ENCODE measurements at places on chromosomes 11 and 22.

DNA sequence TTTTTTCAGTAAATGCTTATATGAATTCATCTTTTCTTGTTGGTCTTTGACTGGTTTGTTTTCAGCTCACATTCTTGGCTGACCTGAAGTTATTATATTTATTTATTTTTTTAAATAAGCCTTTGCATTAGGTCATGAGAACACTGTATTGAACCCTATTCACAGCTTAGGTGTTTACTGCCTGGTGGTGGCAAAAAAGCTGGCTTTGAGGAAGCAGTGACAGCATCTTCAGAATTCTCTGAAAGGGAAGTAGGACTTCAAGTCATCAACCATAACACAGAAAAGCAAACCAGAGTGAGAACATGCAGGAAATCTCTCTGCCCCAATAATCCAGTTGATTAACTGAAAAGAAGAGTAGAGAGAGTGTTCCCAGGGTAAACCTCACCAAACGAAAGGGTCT is 30.3 kb upstream of the MMP13 start:
- DNase-seq, result no peak

GRCh38 chr11:73048446-73048845 is 93.7 kb downstream of the FCHSD2 start:
- DNase-seq, result no peak

GRCh38 chr11:19176629-19177186 is 25.1 kb downstream of the CSRP3 start:
- no peak for DNase-seq

DNA sequence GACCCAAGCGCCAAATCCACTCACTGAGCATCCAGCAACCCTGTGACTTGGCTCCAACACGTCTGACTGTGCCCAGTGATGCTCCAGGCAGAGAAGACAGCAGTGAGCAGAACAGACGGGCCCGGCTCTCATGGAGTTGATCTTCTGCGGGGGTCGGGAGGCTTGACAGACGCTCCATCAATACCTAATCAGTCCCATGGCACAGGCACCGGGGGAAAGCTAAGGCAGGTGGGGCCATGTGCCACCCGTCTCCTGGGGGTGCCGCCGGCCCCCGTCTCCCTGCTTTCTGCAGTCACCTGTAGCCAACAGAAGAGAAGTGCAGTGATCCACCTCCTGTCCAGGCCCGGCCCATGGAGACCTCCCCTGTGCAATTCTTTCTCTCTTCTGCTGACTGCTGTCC is 47.5 kb downstream of the LINC01488 start:
- DNase-seq, result no peak

DNA sequence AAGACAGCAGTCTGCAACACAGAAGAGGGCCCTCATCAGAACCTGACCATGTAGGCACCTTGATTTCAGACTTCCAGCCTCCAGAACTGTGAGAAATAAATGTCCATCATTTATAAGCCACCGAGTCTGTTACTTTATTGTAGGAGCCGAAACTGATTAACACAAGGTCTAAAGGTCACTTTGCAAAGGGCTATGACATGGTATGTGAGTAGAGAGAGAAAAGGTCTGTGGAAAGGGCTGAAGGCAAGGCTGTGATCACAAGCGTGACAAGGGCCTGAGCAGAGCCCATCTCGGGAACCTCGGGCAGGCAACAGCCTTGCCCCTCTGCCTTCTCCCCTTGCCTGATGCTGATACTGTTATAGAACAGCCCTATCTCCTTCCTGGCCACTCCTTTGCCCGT is 73.4 kb upstream of the TEAD1 start:
- DNase-seq, result no peak

DNA sequence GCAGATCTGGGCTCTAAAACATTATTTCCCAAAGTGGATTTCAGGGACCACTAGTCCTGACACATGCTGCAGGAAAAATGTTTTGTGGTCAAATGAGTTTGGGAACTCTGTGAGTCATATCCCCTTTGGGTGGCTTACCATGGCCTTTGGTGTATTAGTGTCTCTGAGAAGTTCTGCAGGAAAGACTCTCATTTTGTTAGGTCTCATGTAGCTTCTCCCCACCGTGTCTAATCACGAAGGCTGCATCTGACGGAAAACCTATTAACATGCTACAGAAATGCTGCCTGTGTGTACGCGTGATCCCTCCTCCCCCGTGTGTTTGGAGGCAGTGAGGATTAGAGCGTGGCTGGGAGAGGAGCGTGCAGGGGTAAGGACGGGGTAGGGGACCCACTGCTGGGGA is 191.7 kb downstream of the ST3GAL4 start:
- no peak for DNase-seq

- DNase-seq, result no peak
These were observed 32.0 kb downstream of the APLP2 start for GRCh38 chr11:130101661-130102060.

DNA sequence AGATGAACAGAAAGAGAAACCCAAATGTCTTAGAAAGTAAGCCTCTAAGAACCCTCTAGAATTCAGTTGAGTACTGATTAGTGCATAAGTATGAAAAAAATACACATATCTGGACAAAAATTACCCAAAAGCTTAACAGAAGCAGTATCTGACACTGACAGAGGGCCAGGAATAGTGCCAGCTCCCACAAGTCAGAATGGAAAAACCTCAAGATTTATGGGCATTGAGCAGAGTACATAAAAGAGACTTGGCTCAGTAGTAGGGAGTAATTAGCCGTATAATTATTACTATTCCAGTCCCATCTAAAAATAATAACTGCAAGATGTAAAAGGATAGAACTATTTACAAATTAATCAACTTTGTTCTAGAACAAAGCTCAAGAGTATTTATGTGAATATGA is 834.5 kb downstream of the FAM181B start:
- no peak for DNase-seq

GRCh38 chr11:73752903-73753302 is 8.0 kb downstream of the RAB6A start:
- DNase-seq, result no peak

GRCh38 chr11:34065505-34066203 is 14.1 kb downstream of the CAPRIN1 start:
- no peak for DNase-seq

DNA sequence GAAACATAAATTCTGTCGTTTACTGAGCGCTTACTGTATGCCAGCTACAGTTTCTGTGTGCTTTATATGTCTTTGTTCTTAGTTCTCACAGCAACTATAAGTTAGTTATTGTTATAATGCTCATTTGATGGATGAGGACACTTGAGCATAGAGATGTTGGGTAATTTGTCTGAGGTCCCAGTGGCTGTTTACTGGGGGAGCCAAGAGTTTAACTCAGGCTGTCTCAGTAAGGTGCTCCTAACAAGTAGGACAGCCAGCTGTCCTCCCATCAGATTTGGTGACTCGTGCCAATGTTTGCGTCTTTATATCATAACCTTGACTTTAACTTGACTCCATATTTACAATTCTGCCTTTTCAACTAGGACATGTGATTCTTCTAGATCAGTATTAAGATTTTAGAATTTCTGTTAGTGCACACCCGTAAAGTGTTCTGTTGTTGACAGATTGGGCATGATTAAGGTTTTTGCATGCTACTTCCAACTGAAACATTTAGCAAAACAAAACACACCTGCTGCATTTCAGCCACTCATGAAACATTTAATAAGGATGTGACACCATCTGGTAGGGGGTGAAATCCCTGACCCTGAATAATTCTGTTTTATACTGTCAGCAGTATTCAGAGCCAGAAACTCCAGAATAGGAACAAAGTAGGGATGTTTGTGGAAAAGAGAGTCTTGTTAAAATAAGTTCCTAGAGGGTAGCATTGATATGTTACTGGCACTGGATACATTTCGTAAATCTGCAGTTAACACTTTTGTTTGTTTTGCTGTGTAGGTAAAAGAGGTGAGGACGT is 1.9 kb downstream of the REXO2 start:
- no peak for DNase-seq

- DNase-seq, result no peak
These were observed 532.2 kb upstream of the CCDC90B start for GRCh38 chr11:83818349-83818748.

- DNase-seq, result no peak
These were observed 4.4 kb downstream of the BIK start for GRCh38 chr22:43114958-43115357.

DNA sequence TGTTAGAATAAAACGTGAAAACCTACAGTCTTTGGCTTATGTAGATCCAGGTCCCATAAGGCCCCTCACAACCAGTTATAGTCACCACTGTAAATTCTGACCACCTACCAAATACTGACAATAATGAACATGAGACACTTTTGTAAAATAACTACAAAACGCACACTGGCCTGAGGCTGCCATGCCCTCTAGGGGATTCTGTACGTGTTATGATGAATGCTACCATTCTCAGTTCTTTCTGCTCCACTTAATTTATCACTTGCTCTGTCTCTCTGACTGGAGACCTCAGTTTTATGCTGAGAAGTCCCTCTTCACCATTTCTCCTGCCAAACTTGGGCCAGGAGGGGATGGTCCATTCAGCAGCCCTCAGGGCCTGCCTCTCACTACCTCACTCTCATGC is 18.7 kb upstream of the TMPRSS5 start:
- no peak for DNase-seq

DNA sequence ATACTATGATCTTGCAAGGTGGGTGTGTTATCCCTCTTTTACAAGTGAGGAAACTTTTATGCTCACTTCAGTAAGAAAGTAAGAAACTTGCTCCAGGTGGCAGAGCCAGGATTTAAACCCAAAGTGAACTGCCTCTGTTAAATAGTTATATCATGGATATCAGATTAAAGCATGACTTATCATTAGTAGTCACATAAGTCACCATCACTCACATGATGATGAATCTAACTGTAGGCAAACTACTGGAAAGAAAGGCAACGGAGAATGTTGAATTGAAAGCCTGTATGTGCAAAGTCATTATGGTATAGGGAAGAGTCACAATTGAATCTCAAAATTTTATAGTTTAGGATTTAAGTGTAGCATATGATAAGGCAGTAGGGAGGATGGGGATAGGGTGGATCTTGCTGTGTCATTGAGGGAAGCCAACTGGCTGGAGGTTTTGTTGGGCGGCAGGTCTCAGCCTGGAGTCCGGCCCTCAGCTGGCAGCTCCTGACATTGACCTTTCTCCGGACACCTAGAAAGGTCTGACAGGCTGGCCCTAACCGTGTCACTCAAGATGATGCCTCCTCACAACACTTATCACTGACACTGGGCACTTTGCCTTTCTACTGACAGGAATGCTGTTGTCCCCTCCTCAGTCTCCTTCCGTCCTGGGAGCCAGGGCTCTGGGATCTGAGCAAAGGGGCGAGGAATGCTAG is 98.3 kb downstream of the EMSY start:
- DNase-seq, result no peak

DNA sequence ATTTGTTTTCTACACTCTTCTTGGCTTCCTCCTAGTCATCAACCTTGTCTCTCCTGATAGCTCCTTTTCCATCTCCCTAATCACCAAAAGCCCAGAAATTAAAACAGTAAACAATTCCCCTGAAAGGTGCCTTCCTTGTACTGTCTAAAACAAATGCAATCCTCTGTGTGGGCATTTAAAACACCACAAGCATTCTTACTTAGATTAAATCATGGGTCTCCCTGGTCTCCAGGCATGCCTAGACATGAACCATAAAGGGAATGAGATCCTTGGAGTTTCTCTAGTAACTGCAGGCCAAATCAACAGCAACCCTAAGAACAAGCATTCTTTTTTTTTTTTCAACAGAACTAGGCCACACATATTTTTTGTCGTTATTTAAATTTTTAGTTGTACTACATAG is 1.9 kb downstream of the BTG4 start:
- DNase-seq, result no peak

GRCh38 chr11:69241075-69241740 is 52.7 kb upstream of the MYEOV start:
- DNase-seq, result no peak

GRCh38 chr11:86459682-86460460 is 85.2 kb downstream of the CCDC81 start:
- DNase-seq, result no peak

DNA sequence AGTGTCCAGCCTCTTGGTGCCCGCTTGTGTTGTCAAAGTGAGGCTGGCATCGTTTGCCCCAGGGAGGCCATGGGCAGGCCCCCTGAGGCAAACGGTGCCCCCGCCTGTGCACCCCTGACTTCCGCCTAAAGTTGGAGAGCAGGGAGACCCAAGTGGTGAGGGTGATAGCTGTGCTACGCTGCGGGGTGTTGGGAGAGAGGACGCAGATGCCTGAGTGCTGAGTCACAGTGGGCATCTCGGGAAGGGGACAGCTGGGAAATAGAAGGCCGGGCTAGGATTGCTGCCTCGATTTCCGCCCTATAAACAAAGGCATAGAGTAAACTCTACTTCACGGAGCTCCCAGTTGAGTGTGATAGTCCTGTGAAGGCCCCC is 5.8 kb downstream of the GRIK4 start:
- no peak for DNase-seq

GRCh38 chr22:38289583-38290082 is 16.8 kb upstream of the TMEM184B start:
- DNase-seq, result no peak

DNA sequence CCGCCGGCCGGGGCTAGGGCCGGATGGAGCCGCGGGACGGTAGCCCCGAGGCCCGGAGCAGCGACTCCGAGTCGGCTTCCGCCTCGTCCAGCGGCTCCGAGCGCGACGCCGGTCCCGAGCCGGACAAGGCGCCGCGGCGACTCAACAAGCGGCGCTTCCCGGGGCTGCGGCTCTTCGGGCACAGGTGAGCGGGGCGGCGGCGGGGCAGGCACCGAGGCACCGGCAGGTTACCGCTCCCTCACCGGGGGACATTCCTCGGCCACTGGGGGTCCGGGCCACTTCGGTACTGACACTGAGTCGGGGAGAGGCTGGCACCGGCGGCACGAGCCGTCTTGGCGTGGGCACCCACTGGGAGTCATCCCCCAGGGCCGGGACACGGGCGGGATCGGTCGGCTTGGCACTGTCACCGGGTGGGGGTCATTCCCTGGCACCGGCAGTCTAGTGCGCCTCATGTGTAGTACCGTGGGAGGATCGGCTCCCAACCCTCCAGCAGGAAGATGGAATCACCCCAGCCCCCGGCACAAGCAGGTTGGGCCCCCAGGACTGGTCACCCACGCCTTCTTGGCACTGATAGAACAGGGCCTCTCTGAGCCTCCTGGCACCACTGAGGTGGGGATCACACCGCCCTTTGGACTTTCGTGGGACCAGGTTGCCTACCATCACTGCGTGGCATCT is 511 bp downstream of the DGKZ start:
- no peak for DNase-seq

- no peak for DNase-seq
These were observed 55.8 kb downstream of the CLMP start for GRCh38 chr11:123139206-123139605.

DNA sequence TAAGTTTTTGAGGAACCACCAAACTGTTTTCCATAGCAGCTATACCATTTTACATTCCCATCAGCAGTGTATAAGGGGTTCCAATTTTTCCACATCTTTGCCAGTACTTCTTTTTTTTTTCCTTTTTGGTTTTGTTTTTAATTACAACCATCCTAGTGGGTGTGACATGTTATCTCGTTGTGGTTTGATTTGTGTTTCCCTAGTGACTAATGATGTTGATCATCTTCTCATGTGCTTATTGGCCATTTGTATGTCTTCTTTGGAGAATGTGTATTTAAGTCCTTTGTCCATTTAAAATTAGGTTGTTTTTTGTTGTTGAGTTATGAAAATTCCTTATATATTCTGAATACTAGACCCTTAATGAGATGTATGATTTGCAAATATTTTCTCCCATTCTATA is 59.3 kb downstream of the STIM1 start:
- DNase-seq, result no peak

- no peak for DNase-seq
These were observed 27.8 kb downstream of the ETS1 start for GRCh38 chr11:128559496-128560103.

- DNase-seq, result no peak
These were observed 74.3 kb downstream of the CECR2 start for GRCh38 chr22:17443405-17444203.

Measured in stimulated activated CD4-positive, alpha-beta T cell treated with anti-CD3 and anti-CD28 coated beads, Interleukin-1b, Interleukin-23, amount 100 ng/mL, for 1 hour (primary cell).